Peyer's patch (tissue), 4 donors: ENCODE measurements at places on chromosomes 5 and 9.

DNA sequence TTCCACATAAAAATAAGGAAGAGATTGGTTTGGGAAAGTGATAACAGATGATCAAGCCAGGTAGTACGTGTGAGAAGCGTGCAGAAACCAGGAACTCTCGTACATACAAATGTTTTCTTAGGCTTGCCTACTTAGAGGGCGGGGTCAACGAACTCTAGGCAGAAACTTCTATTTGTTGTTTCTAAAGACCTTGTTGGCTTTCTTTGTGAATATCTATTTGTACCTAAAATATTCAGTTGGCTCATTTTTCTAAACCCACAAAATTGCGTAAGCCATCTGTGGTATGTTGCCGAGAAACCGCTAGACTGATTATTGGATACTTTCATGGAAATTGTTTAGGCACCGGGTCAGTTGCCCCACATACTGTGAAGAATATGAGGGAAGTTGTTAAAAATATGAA is 458.5 kb downstream of the MAT2B start:
- DNase-seq: no peak

- DNase-seq: no peak
These were observed 9.2 kb upstream of the LCN15 start for GRCh38 chr9:136773386-136774044.

DNA sequence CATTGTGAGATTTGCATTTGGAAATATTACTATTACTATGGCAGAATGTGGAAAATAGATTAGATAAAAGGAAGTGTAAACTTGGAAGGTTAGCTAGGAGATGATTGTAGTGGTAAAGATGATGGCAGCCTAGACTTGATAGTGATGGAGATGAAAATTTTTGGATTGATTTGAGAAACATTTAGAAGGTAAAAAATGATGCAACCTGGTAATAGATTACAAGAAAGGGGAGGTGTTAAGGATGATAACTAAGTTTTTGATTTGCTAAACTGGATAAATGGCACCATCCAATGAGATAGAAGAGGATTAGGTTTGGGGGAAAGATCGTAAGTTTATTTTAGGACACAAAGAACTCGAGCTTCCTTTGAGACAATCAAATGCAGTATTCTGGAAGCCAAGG is 8.9 kb upstream of the SLC30A5 start:
- DNase-seq: no peak

DNA sequence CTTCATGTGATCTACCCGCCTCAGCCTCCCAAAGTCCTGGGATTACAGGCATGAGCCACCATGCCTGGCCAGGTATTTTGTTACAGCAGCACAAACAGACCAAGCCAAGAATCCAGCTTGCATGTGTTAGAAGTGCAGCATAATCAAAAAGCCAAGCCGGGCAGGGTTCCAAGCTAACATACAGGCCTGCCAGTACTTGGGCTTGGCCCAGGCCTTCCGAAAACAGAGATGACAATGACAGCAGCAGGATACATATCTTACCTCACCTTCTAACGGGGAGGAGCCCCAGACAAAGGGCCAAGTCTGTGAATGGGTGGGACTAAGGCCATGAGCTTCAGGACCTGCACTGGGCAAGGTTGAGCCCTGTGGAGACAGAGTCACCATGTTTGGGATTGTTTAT is 91.4 kb upstream of the ZNF462 start:
- no peak for DNase-seq

GRCh38 chr9:89154218-89154617 is 24.4 kb downstream of the SHC3 start:
- no peak for DNase-seq
